ENCODE measurements at places on chromosomes 3 and 15.

DNA sequence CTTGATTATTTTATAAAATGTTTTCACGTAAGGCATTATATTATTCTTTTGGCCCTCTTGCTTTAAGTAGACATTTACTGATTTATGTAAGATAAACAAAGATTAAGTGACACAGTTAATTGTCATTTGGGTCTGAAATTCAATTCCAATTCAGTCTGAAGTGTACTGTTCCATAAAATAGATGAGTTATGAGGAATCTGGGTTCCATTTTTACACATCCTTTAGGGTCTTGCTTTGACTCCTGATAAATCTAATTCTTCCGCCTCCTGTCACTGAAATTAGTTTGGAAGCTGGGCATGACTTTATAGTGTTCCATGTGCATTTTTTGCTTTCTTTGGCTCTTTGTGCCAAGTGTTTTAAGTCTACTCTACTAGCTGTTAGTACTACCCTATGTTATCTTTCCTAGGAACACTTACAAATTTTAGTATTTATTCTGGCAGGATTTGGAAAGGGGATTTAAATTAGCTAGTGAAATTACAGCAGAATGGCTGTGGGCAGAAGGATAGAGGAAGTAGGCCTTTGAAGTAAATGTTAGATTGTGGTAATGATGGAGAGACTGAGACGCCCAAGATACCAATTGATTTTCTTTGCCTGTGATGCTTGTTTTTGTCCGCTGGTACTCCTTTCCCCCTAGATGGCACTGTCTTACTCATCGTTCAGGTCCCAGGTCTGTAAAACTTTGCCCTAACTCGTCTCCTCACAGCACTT is 14.3 kb downstream of the ARL8B start:
- H3K4me3 ChIP-seq = no peak overlapping the region
- no peaks in the 10 kb centered on the region for H3K27me3 ChIP-seq
- H3K36me3 ChIP-seq = no peaks in the 10 kb centered on the region
- no peak for DNase-seq

DNA sequence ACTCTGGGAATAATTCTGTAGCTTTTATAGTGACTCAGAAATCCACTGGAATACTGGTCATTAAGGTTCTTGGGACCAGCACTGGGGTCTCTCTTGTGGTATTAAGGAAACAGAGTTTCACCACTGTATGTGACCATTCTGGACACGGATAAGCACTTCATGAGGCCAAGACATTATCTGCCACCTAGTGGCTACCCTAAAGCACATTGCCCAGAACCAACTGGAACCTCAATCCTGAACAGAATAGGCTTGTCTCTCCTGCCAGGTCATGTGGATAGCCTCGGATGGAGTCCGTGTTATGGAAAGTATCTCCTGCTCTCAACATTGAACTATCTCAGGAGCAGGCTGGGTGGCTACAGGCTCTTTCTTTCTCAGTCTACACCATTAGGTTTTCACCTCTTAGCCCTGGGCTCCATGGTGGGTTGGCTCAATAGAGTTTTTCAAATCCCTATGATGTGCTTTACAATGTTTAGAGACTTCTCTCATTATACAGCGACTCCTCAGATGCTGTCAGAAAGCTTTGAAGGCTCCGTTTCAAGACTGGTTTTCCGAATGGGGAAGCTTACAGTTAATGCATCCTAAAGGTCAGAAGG is 167.6 kb upstream of the ST8SIA2 start:
- no peak overlapping the region for H3K27ac ChIP-seq
- DNase-seq = no peak
- no peaks in the 10 kb centered on the region for H3K36me3 ChIP-seq
- H3K4me1 ChIP-seq = no peaks in the 10 kb centered on the region

DNA sequence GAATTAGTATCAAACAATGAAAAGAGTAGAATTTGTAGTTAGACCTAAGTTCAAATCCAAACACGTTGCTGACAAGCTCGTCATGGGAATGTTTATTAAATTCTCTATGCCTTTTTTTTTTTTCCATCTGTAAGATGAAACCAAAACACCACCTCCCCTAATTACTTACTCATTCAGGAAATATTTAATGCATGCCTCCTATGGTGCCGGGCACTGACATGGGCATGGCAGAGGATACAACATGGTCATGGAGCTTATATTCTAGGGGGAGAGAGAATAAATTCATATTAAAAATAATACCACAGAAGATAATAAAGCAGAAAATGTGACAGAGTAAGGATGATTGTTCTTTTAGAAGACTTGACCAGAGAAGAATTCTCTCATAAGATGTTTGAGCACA is 215.8 kb downstream of the RYR3 start:
- H3K4me3 ChIP-seq = no peak overlapping the region
- H3K4me1 ChIP-seq = no peaks in the 10 kb centered on the region
- no peak overlapping the region for H3K27ac ChIP-seq
- H3K36me3 ChIP-seq = peaks cover 3% of the 10 kb centered on the region
- H3K27me3 ChIP-seq = no peaks in the 10 kb centered on the region

DNA sequence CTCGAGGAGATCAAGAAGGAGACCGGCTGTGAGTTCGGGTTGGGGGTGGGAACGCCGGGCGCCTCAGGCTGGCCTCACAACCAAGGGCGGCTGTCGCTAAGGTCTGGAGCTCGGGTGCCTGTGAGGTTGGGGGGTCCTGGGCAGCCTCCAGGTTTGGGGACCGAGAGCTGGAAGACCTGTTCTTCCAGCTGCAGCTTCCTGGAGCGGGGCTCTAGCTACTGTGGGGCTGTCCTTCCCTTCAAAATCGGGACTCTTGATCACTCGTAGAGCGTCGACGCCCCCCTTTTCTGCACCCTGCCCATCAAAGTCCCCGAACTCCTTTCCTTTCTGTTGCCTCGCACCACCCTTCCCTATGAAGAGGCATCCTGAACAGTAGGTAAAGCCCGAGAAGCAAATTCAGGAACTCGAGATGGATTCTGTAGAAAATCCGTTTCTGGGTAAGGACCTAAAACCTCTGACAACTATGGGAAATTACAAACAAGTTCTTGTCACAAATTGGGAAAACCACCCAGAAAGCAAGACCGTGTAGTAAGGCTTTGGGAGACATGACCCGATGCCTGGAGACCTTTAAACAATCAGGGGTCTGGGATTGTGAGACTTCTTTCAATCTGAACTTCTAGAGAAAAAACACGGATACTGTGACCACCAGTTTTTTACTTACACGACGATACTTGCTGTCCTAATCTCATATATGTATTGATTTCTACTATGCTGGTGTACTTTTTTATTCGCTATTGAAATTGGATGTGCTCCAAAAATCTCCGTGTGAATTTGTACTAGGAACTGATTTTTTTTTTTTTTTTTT is 556 bp downstream of the CHP1 start:
- peak; percentile 23 for DNase-seq
- no peaks in the 10 kb centered on the region for H3K27me3 ChIP-seq
- peak overlapping the region; percentile 90 for H3K4me3 ChIP-seq

DNA sequence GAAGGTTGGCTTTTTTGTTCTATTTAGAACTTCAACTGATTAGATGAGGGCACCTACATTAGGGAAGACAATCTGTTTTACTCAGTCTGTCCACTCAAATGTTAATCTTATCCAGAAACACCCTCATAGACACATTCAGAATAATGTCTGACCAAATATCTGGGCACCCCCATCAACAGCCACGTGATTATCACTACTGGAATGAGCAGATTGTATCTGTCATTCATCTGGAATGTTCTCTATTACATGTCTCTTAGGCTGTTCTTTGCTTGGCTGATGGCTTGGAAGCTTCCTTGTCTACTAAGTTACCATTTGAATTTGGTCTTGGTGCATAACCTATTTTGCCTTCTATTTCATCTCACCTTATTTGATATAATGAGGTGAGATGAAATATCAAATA is 15.7 kb upstream of the LRRC58 start:
- no peak overlapping the region for H3K27ac ChIP-seq
- no peaks in the 10 kb centered on the region for H3K36me3 ChIP-seq
- H3K4me1 ChIP-seq = no peaks in the 10 kb centered on the region
- no peaks in the 10 kb centered on the region for H3K27me3 ChIP-seq
- H3K4me3 ChIP-seq = no peak overlapping the region
- DNase-seq = no peak

GRCh38 chr15:59691194-59691805 is 2.2 kb upstream of the BNIP2 start:
- no peak overlapping the region for H3K4me3 ChIP-seq
- no peak overlapping the region for H3K27ac ChIP-seq
- DNase-seq = no peak
- H3K4me1 ChIP-seq = peaks cover 24% of the 10 kb centered on the region
- H3K27me3 ChIP-seq = no peaks in the 10 kb centered on the region

GRCh38 chr3:41742121-41742520 is 219.8 kb downstream of the ULK4 start:
- H3K27me3 ChIP-seq = no peaks in the 10 kb centered on the region
- DNase-seq = no peak
- H3K36me3 ChIP-seq = no peaks in the 10 kb centered on the region
- no peaks in the 10 kb centered on the region for H3K4me1 ChIP-seq
- no peak overlapping the region for H3K27ac ChIP-seq

- H3K4me3 ChIP-seq = no peak overlapping the region
- H3K27me3 ChIP-seq = no peaks in the 10 kb centered on the region
- no peak overlapping the region for H3K27ac ChIP-seq
- no peak for DNase-seq
- H3K36me3 ChIP-seq = no peaks in the 10 kb centered on the region
These were observed 346.9 kb downstream of the NLGN1 start for GRCh38 chr3:173744479-173744878.

- DNase-seq = no peak
- no peaks in the 10 kb centered on the region for H3K27me3 ChIP-seq
- H3K27ac ChIP-seq = no peak overlapping the region
- no peaks in the 10 kb centered on the region for H3K36me3 ChIP-seq
These were observed 3.4 kb downstream of the PP2D1 start for GRCh38 chr3:20008646-20009045.

All from thoracic aorta (tissue), 2 donors.